ENCODE measurements at places on chromosomes 6 and 20.
A peak's percentile ranks its signal among the peaks of the same experiment; 100 is the strongest.

- DNase-seq = no peak
These were observed 50.8 kb downstream of the ESR1 start for GRCh38 chr6:151858294-151858693.

- no peak for DNase-seq
These were observed 77.4 kb upstream of the CST7 start for GRCh38 chr20:24871480-24872213.

DNA sequence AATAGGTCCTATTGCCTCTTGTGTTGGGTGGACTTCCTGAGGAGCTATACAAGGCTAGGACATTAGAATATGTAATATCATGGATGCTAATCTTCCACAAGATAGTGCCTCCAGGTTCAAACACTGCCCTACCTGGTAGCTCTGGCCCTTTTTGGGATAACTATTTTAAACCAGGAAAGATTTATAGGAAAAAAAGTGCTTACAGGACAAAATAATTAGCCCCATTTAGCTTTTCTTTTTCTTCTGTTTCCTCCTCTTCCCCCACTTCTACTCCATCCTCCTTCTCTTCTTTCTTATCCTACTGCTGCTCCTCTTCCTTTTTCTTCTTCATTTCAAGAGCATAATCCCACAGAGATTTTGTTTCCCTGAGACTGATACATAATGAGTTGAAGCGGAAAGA lies 967.4 kb downstream of the PHF3 start:
- DNase-seq = no peak

- DNase-seq = no peak
These were observed 2.5 kb downstream of the TTPAL start for GRCh38 chr20:44478206-44478605.

DNA sequence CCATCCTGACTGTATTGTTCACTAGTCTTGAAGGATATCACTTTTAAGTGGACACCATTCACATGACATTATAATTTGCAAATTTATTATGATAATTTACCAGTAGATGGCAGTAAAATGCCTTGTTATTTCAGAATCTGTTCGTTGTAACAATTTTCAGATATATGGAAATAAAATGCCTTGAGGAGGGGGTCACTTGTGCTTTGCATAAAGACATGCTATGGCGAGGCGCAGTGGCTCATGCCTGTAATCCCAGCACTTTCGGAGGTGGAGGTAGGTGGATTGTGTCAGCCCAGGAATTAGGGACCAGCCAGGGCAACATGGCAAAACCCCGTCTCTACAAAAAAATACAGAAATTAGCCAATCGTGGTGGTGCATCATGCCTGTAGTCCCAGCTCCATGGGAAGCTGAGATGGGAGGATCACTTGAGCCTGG lies 9.0 kb upstream of the NCOA6 start:
- no peak for DNase-seq

- no peak for DNase-seq
These were observed 125.0 kb downstream of the NFATC2 start for GRCh38 chr20:51417250-51418136.

DNA sequence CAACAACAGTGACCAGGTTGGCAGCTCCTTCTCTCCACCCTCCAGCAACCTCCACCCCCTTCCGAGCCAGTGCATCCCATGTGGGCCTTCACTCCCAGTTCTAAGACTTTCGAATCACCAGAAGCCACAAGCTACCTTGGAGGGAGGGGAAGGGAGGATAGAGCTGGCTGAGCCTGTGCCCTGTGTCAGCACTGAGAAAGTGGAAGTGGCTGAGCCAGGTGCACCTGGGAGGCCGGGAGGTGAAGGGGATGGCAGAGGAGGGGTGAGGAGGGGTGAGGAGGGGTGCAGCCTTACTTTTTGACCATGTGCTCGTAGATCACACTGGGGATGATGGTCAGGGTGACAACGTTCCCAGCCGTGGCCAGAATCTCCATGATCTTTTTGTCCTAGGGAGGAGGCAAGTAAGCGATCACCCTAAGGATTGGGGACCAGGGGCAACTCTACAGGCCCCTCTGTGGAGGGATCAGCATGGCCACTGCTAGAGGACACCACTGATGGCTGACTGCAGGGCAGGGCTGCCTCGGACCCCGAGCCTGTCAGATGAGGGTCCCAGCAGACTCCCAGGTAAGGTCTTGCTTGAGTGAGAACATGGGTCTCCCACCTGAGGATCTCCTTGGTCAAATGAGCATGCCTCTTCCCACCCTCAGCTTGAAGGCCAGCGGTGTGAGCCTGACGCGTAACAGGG lies 18.3 kb downstream of the SDCBP2 start:
- no peak for DNase-seq

DNA sequence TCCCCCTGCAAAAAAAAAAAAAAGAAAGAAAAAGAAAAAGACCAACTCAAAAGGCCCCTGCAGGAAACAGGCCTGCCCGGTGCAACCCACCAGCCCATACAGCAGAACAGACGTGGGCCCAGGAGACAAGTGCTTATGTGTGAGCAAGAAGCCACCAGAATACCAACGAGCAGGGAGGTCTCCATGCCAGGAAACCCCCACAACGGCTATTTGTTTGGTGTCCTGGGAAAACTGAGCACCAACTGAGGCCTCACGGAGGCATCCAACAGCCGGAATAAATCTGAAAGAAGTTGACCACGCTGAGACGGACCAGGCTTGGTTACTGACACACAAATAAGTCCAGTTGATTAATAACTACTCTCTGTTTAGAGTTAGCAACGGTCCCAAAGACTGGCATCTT lies 29.7 kb downstream of the PTPRT start:
- no peak for DNase-seq

- DNase-seq = no peak
These were observed 7.5 kb upstream of the BFSP1 start for GRCh38 chr20:17538517-17539170.

DNA sequence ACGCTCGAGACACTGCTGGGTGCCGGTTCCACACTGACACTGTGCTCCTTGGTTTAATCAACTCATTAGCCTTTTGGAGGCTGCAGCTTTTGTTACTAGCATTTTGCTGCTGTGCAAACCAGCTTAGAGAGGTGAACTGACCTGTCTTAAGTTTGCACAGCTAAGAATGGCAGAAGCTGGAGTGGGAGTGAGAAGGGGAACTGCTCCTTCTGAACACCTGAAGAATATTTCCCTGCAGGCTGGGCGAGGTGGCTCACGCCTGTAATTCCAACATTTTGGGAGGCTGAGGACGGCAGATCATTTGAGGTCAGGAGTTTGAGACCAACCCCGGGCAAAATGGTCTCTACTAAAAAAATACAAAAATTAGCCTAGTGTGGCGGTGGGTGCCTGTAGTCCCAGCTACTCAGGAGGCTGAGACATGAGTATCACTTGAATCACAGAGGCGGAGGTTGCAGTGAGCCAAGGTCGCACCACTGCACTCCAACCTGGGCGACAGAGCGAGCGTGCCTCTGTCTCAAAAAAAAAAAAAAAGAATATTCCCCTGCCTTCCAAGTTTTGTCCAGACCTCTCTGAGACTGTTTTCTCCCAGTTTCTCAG lies 5.0 kb downstream of the CEBPB start:
- DNase-seq = no peak

- no peak for DNase-seq
These were observed 1.5 kb upstream of the ERVFRD-1 start for GRCh38 chr6:11113038-11113437.

GRCh38 chr6:153489479-153489878 lies 358.4 kb upstream of the RGS17 start:
- no peak for DNase-seq

DNA sequence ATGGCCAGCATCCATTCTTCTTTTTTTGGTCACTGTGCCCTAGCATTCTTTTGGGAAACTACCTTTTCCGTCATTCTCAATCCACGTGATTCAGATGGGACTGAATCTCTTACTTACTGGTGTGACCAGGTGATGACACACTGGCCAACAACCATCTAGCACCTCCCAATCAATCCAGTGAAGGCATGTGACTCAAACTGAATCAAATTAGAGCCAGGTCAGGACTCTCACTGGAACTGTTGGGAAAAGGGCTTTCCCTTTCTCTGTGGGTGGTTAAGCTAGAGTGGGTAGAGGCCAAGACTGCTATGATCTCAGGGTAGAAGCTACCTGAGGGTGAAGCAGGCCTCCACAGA lies 36.2 kb upstream of the ZMYND8 start:
- no peak for DNase-seq

- no peak for DNase-seq
These were observed 988.2 kb upstream of the MAP3K7 start for GRCh38 chr6:91575032-91575431.

GRCh38 chr6:159089909-159090308 lies 45.1 kb upstream of the TAGAP start:
- DNase-seq = no peak

DNA sequence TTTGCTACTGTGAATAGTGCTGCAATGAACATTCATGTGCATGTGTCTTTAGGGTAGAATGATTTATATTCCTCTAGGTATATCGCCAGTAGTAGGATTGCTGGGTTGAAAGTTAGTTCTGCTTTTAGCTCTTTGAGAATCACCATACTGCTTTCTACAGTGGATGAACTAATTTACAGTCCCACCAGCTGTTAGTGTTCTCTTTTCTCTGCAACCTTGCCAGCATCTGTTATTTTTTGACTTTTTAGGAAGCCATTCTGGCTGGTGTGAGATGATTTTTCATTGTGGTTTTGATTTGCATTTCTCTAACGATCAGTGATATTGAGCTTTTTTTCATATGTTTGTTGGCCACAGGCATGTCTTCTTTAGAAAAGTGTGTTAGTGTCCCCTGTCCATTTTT lies 40.0 kb downstream of the PLG start:
- no peak for DNase-seq

DNA sequence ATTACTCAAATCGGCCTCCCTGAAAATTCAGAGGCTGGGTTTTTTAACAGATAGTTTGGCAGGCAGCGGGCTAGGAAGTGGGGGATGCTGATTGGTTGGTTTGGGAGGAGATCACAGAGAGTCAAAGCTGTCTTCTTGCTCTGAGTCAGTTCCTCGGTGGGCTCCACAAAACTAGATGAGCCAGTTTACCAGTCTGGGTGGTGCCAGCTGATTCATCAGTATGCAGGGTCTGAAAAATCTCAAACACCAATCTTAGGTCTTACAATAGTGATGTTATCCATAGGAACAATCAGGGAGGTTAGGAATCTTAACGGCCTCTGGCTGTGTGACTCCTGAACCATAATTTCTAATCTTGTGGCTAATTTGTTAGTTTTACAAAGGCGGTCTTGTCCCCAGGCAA lies 190.7 kb downstream of the C6orf118 start:
- DNase-seq = no peak

GRCh38 chr6:149075616-149076354 lies 241.7 kb upstream of the TAB2 start:
- no peak for DNase-seq

DNA sequence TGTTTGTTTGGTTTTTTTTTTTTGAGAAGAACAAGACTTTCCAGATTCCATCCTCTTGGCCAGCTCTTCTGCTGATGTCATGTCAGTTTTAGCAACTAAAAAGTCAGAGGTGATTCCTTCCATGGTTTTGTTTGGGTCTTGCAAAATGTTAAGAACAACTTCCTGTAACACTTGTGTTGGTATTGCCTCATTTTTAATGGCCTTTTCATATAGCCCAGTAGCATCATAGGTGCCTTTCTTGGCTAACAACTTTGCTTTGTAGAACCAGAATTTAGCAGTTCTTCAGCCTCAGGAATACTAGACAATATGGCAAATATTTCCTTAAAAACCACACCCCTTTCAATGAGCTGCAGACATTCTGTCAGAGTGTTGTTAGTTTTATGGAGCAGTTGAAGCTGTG lies 99.5 kb upstream of the SIRPG start:
- no peak for DNase-seq

- DNase-seq = no peak
These were observed 312.9 kb upstream of the ARID1B start for GRCh38 chr6:156464100-156464878.

DNA sequence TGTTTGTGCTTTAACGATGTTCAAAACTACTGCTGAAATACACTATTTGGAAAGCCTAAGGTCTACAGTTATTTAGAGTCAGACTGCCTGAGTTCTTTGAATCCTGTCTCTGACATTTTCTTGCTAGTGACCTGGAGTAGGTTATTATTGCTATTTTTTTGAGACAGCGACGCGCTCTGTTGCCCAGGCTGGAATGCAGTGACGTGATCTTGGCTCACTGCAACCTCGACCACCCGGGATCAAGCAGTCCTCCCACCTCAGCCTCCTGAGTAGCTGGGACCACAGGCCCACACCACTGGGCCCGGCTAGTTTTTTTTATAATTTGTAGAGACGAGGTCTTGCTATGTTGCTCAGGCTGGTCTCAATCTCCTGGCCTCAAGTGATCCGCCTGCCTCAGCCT lies 96.6 kb downstream of the TIAM2 start:
- DNase-seq = no peak

GRCh38 chr20:33868595-33868994 lies 57.4 kb downstream of the CHMP4B start:
- DNase-seq = no peak

GRCh38 chr6:167130008-167130677 lies 7.2 kb downstream of the CCR6 start:
- DNase-seq = no peak

GRCh38 chr6:154229786-154230185 lies 126.8 kb downstream of the IPCEF1 start:
- no peak for DNase-seq

- no peak for DNase-seq
These were observed 86.6 kb downstream of the CD40 start for GRCh38 chr20:46204594-46205186.

- DNase-seq = no peak
These were observed 4.7 kb upstream of the NPBWR2 start for GRCh38 chr20:64111841-64112641.

DNA sequence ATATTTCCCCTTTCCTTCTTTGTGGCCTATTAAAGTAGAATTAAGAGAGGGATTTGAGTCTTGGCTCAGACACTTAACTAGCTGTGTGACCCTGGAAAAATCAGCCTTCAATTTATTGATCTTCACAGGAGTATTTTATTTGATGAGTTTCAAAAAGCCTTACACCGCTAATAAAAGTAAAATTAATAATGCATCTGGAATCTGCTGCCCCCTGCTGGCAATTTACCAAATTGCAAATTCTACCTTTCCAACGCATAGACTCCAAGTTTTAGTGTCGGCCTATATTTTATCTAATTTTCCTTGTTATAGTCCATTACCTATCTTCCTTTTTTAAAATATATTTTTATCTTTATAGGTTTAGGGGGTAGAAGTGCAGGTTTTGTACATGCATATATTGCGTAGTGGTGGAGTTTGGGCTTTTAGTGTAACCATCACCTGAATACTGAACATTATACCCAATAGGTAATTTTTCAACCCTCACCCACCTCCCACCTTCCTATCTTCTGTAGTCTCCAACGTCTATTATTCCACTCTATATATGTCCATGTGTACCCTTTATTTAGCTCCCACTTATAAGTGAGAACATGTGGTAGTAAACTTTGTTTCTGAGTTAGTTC lies 46.3 kb downstream of the GOPC start:
- DNase-seq = peak; percentile 56

Data from effector CD8-positive, alpha-beta T cell (primary cell).